ENCODE measurements at places on chromosomes 7 and 10.

DNA sequence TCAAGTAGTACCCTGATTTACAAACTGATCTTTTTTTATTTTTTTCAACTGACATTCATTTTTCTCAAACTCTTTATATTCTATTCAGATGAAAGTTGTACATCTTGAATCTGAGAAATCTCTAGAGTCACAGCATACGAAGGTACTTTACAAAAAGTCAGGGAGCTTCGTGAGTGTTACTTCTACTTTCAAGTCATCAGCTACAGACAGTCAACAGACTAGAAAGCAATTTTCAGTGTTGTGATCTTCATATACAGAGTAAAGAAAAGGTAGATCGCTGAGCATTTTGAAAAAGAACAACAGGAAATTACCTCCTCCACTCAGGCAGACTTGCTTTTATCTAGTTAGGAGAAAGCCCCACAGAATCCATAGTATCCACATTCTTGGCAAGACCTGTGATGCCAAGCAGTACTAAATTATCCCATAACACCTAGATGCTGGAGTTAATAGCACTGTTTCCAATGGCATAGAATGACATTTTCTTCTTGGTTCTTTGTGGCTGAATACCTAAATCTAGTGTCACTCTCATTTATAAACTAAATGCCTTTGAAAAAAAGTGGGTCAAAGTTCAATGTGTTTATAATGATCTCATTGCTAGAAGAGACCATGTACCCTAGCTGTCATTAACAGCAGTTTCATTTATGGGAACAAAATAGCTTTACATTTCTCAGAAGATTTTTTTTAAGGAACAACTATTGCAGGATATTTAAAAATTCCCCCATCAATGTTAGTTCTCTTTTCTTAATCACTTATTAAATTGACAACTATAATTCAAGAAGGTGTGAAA lies 12.0 kb upstream of the ZNF800 start:
- no peak for DNase-seq

GRCh38 chr7:97771576-97771975 lies 39.7 kb downstream of the TAC1 start:
- DNase-seq: no peak

DNA sequence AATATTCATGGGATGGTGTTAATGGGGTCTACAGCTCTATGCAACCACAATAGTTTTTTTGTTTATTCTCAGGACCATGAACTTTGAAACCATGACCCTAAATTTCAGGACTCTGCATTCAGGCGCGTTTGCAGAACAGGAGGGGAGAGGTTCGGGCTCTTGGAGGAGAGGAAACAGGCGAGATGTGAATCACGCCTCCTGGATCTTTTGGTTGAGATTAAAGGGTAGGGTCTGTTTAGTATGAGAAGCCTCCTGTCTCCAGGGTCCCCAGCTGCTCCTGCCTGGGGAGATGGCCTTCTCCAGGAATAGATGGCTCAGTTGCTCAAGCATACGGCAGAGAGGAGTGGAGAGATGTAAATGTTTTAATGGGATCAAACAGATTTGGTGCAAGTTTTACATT lies 18.2 kb downstream of the TLL2 start:
- no peak for DNase-seq

- no peak for DNase-seq
These were observed 397.8 kb downstream of the EXOC4 start for GRCh38 chr7:133650487-133651300.

- DNase-seq: no peak
These were observed 206.1 kb upstream of the NPSR1 start for GRCh38 chr7:34451923-34452322.

GRCh38 chr10:129953119-129954051 lies 10.7 kb downstream of the EBF3 start:
- DNase-seq: no peak

GRCh38 chr7:12737373-12737772 lies 49.9 kb downstream of the ARL4A start:
- DNase-seq: no peak

- no peak for DNase-seq
These were observed 1.3 kb downstream of the RFC2 start for GRCh38 chr7:74252893-74253292.

- no peak for DNase-seq
These were observed 16.0 kb downstream of the CREB3L2 start for GRCh38 chr7:137985897-137986251.

- no peak for DNase-seq
These were observed 13.2 kb upstream of the ITPRID1 start for GRCh38 chr7:31500656-31501055.

DNA sequence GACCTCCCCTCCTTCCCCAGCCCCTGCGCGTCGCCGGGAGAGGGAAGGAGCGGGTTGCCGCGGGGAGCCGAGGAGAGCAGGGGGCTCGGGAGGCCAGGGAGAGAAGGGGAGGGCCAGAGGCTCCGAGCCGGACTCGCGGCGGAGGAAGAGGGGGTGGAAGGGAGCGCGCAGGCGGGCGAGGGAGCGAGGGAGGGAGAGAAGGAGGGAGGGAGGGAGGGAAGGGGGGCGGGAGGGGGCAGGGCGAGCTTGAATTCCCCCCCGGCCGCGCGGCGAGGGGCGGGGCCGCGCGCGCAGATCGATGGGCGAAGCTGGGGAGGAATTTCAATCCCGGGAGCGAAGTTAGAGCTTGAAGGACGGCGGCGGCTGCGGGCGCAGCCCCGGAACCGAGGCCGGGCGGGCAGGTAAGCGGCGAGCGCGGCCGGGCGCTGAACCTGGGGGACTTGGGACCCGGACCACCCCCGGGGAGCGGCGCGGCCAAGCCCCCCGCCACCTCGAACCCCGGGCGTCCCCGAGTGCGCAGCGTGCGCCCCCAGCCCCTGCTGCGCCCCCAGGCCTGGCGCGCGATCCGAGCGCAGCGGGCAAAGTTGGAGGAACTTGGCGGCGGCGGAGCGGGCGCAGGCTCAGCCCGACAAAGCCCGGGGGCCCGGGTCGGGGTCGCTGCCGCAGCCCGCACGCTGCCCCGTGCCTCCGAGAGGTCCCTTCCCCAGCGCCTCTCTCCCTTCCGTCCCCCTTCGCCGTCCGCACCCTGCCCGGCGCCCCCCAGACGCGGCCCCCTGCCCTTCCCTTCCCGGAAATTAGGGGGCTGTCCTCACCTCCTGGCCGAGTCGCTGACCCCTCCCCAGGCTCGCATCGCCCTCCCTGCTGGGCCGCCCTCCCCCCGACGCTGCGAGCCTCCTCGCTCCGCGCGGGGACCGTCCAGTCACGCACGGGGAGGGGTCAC lies at the start of gene ELFN1:
Gene ELFN1, plus strand, starts transcription at position 324 of the 940 bp plus-strand sequence. CDS start 74,320 bp downstream, outside the sequence.
- DNase-seq: no peak

DNA sequence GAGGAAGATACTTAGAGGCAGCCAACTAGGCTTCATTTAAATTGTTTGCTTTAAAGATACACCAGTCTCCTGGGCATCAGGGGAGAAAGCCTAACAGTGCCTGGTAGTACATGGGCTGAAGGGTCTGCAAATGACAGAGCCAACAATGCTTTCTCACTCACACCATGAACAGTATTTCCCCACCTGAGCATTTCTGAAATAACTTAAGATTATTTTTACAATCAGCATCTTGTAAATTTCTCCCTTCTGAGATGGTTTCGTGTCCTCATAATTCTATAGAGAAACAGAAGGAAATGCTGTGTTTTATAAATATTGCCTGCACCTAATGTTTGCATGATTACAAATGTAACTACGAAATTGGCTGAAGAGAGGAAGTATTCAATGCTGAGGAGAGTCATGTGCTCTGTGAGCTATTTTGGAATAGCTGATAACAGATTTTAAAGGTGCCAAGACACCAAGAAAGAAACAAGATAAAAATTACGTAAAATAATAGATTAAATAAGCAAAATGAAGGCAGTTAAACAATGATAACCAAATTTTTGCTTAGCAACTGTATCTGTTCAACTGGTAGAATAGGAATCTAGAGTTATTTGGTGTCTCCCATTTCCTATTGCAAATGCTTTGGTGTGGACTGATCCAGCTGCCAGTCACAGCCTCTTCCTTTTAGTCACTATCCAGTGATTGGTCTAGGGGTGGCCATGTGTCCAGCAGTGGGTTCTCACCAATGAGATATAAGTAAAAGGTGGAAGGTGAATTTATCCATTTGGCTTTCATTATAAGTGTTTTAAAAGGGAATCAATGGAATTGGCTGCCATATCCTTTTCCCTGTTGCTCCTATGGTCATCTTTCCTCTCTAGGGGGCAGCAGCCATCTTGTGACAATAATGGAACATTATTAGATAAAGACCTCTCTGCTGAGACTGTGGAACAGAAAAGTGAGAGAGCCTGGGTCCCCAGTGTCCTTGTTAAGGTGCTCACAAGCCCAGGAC lies 167.9 kb upstream of the SLC26A5 start:
- DNase-seq: peak; percentile 17

DNA sequence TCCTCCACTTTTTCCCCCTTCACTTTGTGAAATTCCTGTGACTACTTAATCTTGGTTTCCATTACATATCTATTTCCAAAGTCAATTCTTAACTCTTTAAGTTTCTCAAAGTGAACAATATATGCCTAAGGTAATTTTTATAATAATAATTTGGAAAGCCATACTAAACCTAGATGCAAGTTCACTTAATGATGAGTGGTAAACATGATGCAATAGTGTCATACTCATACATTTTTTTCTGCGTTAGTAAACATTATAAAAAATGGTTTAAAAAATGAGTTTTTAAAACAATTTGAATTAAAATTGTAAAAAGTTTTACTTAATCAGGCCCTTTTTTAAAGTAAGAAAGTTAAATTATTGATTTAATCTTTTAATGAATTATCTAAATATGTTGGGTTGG lies 659.4 kb upstream of the FZD8 start:
- DNase-seq: no peak

GRCh38 chr7:116963234-116963633 lies 9.9 kb downstream of the ST7 start:
- DNase-seq: no peak

- DNase-seq: no peak
These were observed 51.9 kb downstream of the DENND11 start for GRCh38 chr7:141649865-141650634.

GRCh38 chr7:54333952-54334351 lies 208.2 kb upstream of the VSTM2A start:
- DNase-seq: no peak

DNA sequence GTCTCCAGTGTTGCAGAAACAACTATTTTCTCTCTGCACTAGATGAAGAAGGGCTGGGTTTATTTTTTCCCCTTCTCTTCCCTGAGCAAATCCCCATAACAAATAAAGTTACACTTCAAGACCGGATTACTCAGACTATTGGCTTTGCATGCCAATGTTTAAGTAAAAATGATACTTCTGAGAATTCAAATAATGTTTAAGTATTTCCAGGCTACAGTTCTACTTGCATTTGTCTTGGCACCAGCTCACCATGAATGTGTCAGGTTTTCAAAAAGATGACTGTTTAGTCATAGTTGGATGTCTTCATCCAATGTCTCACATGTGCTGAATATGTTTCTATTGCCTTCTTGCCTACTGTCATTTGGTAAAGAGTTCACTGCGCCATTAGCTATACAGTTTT lies 912.6 kb downstream of the GATA3 start:
- DNase-seq: no peak

- DNase-seq: no peak
These were observed 26.1 kb upstream of the DNAJB6 start for GRCh38 chr7:157310676-157311185.

DNA sequence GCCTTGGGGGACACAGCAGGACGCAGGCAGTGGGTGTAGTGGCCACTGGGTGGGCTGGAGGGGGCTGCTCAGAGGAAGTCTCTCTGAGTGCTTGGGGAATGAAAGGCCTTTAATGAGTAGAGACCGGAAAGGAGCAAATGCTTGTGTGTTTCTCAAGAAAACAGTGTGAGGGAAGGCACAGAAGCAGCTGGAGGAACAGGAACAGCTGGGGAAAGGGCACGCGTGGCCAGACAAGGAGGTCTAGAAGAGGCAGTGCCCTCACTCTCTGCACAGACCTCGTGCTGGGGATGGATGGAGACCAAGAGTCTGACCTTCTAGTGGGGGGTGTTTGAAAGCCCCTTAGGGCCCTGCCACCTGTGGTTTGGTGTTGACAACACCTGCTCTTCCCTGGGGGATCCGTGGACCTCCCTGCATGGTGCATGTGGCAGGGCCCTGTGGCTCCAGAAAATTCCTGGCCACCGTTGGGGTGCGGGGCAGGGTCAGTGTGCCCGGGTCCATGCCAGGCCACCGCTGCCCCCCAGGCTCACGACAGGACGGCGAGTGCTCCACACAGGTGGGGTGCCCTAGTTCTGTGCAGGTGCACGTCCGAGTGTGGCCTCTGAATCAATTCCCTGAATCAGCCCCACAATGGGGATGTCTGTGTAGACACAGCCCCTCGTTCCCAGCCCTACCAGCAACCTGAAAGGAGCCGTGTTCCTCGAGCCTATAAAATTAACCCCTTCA lies 25.9 kb upstream of the FAM20C start:
- DNase-seq: no peak

DNA sequence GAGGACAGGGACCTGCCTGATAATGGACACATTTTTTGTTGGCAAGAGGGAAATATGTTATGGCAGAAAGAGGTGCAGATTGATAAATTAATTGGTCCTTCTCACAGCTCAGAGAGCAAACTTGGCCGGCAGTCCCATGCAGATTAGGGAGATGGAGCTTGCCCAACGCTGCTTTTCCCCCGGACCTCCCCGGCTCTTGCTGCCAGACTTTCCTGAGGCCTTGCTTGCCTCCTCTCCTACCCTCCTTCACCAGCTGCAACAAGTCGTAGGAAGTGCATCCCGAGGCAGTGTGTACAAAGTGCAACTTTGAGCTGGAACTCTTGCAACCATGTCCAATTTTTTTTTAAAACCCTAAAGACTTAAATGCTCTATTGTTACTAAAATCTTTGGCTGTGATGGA lies 215.5 kb downstream of the LRMDA start:
- no peak for DNase-seq

DNA sequence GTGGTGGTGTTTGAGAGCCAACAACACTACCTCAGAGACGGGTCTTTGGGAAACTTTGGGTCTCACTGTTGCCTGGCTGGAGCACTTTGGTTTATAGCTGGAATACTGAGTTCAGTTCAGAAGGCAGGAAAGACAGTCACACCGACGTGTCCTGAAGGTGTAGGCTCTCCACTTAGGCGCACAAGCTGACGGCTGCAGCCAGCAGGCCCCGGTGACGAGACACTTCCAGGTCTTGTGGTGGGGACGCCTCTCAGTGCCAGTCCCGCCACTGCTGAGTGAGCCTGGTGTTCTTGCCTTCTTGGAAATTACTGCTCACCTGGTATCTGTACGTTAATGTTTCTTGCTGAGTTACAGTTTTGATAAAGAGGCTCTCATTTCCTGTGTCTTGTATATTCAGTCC lies 74.0 kb downstream of the WDR37 start:
- DNase-seq: no peak

GRCh38 chr10:25696013-25696708 lies 237.9 kb upstream of the MYO3A start:
- DNase-seq: no peak

DNA sequence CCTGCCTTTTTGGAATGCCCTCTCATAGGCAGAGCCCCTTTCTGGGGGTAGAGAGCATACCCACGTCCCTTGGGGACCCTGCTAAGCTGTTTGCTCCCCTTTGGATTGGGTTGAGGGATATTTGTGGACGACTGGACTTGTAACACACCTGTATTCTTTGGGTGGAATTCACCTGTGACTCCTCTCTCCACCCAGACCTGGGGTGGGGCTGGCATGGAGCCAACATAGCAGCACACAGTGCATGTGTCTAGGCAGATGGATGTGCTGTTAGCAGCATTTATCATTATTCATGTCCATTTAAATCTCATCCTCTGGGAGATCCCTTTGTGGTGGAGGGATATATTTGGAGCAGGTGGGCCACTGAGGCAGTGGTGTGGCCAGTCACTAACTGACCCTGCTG lies 51.0 kb downstream of the CDH23 start:
- DNase-seq: no peak

All from HS-27A (cell line).